ENCODE measurements at places on chromosomes 7 and 10.
A peak's percentile ranks its signal among the peaks of the same experiment; 100 is the strongest.

GRCh38 chr7:54955296-54955695, 63.5 kb upstream of the EGFR start:
- no peak for DNase-seq

DNA sequence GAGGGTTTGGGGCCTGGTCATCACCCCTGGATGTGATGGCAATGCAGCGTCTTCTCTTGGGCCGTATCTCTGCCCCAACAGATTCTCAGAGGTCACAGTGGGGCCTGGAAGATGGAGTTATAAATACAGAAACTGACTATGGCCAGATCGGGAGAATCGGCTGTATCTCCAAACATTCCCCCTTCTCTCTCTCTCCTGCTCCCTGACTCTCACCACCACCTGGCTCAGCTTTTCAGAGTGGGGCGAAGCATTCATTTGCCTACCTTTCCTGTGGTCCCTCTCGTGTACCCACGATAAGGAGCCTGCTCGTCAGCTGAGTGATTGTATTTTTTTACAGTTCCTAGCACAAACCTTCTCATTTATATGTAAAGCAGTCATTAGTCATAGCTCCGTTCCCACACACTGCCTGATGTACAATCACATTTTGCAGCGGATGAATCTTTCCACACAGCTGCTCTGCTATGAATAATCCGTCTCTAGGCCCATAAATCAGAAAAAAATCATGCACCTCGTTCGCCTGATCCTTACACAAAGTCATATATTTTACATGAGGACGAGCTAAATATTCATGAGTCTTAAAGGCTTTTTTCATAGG, 23.2 kb upstream of the BTRC start:
- no peak for DNase-seq

GRCh38 chr7:69722843-69723242, 124.6 kb downstream of the AUTS2 start:
- DNase-seq: no peak

- DNase-seq: no peak
Observed at GRCh38 chr7:128108129-128108528, 76.9 kb upstream of the LRRC4 start.

DNA sequence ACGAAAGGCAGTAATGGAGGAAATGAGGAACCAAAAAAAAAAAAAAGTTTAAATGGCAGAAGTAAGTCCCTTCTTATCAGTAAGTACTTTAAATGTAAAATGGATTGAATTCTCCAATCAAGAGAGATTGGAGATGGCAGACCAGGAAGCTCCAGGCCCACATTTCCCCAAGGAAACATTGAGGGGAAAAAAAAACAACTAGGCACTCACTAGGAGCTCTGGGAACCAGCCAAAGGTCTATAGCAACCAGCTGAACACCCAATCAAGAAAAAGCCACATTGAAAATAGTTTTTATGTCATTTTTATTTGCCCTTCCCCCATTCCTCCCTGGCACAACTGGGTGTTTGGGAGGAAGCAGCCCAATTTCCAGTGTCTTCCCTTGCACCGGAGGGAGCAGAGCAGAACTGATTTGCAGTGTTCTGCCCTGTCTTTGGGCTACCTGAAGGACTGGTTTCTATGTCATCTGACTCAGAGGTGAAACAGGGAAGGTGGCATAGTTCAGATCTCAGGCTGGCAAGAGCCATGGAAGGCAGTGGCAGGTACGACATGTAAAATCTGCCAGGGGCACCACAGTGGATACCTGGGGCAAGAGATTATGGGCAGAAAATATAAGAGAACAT, 121.9 kb downstream of the SMURF1 start:
- DNase-seq: no peak

DNA sequence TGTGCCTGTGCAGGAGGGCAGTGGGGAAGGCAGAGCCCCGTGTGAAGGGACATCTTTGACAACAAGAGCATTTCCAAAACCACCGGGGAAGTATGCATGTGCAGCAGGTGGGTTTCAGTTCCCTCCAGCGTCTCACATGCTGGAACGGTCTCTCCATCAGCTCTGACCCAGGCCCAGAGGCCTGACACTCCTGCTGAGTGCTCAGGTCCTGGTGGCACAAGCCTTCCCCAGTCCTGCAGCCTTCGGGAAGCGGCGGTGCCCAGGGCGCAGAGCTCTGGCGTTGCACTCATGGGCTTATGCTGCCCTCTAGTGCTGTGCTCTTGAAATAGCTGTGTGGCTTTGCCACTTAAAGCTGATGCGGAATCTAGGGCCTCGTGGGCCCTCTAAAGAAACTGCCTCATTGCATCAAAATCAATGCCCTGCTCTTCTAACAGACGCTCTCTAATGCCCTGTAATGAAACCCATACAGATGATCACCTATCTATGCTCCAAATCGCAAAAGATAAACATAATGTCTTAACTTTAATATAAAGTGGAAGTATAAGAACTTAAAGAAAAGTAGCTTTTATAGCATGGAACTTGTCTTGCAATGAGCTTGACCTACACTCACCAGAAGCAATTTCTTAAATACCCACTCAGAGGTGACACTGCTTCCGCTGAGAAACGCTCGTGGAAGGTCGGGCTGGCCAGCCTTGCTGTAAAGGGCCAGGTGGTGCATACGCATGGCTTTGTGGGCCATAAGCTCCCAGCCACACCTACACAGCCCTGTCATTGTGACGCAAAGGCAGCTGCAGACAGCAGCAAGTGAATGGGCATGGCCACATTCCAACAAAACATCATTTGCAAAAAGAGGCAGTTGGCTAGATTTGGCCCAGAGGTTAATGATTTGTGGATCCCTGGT, 38.6 kb downstream of the CLRN3 start:
- DNase-seq: peak; percentile 71

- DNase-seq: no peak
Observed at GRCh38 chr7:142864980-142865747, 10.3 kb downstream of the EPHB6 start.

GRCh38 chr10:13716081-13717071, 129.6 kb downstream of the PRPF18 start:
- no peak for DNase-seq

- DNase-seq: no peak
Observed at GRCh38 chr7:103893350-103893749, 96.1 kb downstream of the RELN start.

- DNase-seq: no peak
Observed at GRCh38 chr10:36248304-36248981, 606.3 kb upstream of the FZD8 start.

GRCh38 chr10:4301291-4302045, 516.5 kb upstream of the KLF6 start:
- no peak for DNase-seq

DNA sequence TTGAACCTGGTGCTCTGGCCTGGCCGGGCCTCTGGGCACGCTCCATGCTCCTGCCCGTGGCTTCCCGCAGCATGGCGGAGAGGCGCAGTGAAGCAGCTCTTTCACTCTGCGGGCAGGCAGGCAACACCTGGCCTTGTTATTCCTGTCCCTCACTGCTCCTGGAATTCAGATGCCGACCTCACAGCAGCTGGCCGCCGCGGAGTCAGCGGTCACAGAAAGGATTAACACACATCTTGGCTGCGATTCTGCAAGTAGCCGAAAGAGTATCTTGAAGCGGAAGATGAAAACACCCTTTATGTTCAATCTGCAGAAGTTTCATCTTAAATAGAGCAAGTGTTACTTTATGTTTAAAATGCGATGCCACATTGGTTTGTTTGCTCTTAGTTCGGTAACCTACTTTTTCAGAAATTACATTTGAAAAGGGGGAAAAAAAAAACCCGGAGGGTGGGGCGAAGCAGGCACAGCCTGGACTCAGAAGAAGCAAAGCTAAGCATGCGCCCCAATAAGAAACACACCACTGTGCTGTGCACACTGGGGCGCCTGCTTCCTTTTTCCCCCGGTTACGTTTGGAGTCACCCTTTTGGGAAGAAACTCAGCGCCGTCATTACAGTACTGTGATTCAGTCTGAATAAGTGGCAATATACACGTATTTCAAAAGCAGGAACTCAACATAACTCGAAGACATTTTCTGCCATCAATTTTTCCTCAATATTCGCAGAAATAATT, 42.3 kb downstream of the BRI3 start:
- DNase-seq: no peak

DNA sequence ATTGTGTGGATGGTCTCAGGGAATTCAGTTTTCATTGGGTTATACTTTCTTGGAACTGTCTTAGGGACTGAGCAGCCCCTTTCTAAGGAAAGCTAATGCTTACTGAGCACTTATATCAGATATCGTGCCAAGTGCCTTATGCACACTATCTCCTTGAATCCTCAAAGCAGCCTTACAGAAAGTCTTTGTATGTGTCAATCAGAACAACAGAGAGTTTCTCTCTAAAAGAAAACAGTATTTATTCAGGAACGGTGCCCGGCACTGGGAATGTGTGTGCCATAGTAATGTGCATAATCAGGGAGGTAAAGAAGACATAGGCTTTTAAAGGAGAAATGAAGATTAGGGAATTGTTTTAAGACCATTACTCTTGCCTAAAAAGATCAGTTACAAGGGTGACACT, 17.3 kb downstream of the ANTXRL start:
- no peak for DNase-seq

DNA sequence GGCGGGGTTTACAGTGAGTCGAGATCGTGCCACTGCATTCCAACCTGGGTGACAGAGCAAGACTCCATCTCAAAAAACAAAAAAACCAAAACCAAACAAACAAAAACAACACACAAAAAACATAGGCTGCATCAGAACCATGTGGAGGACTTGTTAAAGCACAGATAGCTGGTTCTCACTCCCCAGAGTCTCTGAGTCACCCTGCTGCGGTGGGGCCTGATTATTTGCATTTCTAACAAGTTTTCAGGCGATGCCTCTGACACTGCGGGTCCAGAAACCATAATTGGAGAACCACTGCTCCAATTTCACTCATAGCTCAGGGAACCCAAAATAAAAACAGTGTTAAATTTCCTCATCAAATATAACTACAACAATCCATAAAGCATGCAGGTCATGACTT, 816.7 kb downstream of the MAGI2 start:
- no peak for DNase-seq

All from HTR-8/SVneo (cell line).